CD4-positive, alpha-beta T cell treated with Interleukin-15 for 1 hour (primary cell): ENCODE measurements at places on chromosomes 13 and 19.

GRCh38 chr13:70391678-70392077 is 283.4 kb upstream of the KLHL1 start:
- DNase-seq, result no peak

GRCh38 chr19:53989600-53990533 is 1.6 kb upstream of the CACNG6 start:
- DNase-seq, result no peak

DNA sequence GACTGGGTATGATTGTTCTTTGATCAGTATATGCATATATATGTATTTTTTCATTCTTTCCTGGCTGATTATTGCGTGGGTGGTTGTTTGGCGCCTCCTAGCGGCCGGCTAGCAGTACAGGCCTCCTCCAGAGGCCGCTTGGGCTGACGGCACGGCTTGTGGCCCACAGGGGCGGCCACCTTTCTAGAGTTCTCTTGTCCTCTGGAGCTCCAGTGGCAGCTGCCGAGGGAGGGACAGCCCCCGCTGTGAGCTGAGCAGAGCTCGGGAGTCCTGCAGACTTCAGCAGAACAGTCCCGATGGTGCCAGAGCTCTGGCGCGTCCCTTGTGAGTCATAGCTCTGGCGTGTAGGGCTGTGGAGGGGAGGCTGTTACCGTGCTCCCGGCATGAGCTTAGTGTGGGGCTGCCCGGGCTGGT is 22.5 kb upstream of the ZNF429 start:
- peak; percentile 44 for DNase-seq

- DNase-seq, result no peak
Observed at GRCh38 chr13:40103864-40104263, 448.4 kb downstream of the COG6 start.

DNA sequence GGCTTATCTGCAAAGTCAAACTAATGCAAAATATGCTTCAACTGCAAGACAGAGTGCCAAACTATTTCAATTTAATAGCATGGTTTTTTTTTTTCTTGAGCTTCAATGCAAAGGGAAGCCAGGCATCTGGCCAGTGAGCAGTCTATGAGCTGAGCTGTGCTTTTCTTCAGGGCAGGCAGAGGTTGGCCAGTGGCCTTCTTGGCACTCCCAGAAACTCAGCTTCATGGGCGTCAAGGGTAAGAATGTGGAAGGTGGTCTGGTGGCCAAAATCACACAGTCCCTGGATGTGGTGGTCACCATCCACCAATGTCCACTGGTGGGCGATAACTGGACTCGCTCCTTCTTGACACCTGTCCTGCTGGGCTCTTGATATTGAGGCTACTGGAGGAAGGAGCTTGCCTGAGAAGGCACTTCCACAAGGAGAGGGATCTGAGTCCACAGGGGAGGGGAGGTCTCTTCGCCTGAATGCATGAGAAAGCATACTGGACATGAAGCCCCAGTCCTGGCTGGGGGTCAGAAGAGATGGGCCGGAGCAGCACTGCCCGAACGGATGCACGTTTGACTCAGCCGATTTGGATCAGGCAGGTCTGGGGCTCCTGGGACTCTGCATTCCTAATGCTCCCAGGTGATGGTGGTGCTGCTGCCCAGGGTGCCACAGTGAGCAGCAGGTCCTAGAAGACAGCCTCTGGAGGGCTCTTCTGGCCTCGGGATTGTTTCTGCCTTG is 17.1 kb downstream of the COL4A2 start:
- no peak for DNase-seq

DNA sequence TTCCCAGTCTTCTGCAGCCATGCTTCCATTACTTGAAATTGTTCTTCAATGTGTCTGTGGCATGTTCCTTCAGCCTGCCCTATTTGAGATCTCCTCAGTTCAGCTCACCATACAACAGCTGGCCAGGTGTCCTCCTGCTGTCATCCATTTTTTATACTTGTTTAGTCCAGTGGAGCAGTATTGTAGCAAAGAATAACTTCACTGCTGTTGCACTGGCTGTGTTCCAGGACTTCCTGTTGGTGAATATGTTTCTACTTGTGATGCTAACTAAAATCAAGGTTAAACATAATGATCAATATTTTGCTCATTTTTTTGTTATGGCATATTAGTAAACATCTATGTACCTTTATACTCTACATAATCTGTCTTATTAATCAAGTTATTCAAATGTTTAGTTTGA is 1394.1 kb downstream of the PCDH9 start:
- DNase-seq, result no peak
